ENCODE measurements at places on chromosomes 12 and 14.
A peak's percentile ranks its signal among the peaks of the same experiment; 100 is the strongest.

DNA sequence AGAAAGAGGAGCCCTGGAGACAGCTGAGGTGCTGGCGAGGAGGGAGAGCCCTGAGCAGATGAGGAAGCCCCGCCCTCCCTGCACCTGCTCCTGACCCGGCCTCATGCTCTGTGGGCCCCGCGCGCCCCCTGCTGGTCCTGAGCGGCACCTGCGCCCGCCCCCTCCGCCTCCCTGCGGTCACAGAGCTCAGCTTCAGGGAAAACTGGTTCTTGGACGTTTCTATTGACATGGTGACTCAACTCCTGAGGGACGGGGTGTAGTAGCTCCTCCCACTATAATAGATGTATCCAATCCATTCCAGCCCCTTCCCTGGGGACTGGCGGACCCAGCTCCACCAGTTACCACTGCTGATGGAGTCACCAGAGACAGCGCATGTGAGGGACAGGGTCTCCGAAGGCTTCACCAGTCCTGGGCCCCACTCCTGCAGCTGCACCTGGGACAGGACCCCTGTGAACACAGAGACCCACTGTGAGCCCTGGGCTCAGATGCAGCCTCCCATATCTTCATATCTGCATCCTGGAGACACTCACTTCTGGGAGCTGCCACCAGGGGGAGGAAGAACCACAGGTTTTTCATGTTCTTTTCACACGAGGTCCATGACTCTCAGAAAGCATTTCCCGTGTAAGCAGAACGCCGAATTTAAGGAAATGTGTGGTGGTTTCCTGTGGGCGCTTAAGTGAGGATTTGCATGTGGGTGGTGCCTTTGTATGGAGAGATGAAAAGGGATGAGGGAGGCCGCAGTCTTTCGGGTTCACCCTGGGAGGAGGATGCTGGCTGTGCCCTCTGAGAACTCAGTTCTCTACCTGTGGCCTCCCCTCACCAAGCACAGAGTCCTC lies 1346.4 kb downstream of the TMEM121 start:
- no peak for DNase-seq

GRCh38 chr14:74535756-74536325 lies 42.3 kb downstream of the ISCA2 start:
- no peak for DNase-seq

DNA sequence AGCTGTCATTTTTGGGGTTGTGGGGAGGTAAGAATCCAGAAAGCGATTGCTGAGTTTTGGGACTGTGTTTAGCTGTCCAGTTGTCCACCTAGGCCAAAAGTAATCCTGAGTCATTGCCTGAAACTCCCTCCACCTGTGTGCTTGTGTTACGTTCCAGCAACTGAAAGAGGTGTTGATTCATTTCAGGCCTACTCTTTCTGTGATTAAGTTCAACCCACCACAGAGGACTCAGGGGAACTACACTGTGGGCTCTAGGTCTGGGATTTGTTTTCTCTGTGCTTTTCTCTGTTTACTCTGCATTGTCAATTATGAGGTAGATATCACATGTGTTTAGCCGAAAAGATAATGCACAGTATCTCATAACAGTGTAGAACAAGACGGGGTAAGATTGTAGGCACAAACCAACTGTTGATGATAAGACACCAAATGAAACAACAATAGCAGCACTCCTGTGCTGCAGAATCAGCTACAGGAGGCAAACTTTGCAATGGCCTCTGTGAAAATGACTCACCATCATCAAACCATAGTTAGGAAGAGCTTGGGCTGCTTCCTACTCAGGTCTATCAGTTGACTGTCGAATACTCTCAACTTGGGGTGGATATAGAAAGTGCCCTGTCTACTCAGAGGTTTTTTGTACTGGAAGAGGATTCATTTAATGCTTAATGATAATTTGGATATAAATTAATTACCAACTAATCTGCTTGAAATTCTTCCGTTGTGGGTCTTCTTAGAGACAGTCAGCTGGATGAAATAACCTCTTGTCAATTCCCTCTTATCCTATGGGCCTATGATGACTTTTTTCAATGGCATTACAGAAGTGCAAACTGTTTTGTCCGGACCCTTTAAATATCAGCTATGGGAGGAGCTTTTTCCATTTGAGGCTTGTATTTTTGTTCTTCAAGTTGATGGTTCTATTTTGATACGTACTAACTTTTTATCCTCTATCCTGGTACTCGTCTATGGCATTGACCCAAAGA lies 385.9 kb downstream of the BMP4 start:
- no peak for DNase-seq

GRCh38 chr12:91219511-91219910 lies 36.9 kb upstream of the DCN start:
- peak; percentile 42 for DNase-seq

DNA sequence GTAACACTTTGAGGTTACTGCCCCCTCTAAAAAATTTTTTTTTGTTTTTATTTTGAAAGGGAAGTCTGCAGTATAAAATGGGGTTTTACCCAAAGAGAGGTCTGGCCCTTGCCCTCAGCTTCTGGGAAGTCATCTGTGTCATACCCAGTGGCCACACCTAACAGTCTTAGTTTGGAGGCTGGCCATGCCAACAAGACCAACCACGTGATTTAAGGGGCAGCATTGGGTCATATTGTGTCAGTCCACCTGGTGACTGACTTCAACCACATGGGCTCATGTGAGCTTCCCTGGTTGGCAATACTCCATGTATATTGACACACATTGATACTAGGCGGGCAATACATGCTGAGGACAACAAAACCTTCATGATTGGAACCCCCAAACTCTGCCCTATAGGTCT lies 173.9 kb downstream of the GXYLT1 start:
- DNase-seq = no peak

- no peak for DNase-seq
Observed at GRCh38 chr12:9391815-9392214, 183.6 kb upstream of the PZP start.

GRCh38 chr12:92044435-92044834 lies 101.2 kb downstream of the BTG1 start:
- DNase-seq = peak; percentile 36

DNA sequence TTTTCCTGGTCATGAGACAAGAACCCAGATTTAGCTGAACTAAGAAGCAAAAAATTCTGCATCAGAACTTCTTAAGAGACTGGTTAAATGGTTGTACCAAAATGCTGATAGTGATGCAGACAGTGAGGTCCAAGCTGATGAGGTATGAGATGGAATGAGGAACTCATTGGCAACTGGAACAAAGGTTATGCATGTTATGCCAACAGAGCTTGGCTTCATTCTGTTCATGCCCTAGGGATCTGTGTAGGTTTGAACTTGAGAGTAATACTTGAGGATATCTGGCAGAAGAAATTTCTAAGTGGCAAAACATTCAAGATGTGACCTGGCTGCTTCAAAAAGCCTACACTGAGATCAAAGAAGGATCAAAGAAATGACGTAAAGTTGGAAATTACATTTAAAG lies 398.0 kb downstream of the FSCB start:
- no peak for DNase-seq

DNA sequence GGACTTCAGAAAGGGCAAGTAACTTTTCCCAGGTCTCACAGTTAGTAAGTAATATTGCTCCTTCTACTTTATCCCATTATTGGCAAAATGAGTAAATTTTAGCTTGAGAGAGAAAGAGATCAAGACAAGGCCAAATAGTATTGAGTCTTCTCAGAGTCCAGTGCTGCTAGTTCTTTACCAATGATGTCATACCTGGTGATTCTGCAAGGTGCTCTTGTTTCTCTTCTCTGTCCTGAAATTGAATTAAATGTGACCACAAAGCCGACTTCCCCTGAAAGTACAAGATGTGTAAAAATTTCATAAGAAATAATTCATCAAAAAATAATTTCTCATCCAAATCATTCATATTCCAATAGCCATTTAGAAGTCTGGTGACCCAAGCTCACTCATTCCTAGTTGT lies 97.5 kb upstream of the SINHCAF start:
- no peak for DNase-seq

DNA sequence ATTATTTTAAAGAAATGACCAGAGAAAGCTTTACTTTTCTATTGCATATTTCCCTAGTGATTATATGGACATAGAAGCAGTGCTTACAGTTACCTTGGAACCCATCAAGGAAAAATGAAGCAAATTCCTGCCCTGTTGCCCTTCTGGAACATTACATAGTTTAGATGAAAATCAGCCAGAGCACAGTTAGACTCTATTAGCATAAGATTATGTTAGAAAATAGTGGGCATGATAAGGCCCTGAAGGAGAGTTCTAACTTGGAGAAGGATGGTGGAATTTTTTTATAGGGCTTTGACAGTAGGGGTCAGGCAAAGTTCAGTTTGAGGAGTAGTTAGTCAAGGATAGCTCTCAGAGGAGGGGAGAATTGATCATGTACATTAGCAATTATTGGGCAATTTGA lies 74.3 kb downstream of the FUT8 start:
- DNase-seq = no peak

DNA sequence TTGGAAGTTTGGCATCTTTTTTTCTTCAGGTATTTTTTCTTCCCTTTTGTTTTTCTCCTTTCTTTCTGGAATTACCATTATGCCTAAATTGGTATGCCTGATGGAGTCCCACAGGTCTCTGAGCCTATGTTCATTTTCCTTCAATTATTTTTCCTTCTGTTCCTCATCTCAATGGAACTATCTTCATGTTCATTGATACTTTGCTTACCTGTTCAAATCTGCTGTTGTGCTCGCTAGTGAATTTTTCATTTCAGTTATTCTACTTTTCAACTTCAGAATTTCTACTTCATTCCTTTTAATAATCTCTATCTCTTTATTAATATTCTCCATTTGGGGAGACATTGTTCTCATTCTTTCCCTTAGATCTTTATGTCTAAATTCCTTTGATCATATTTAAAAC lies 15.4 kb upstream of the USP30 start:
- no peak for DNase-seq

- peak; percentile 94 for DNase-seq
Observed at GRCh38 chr12:75814851-75815754, 216.5 kb downstream of the PHLDA1 start.

- no peak for DNase-seq
Observed at GRCh38 chr12:126726481-126727217, 1540.3 kb upstream of the TMEM132C start.
